ENCODE measurements at places on chromosomes 4 and X. TPM values are rescaled to one million over a fixed set of nuclear protein-coding genes. Genes with fewer than 3 reads are reported as not detected.

DNA sequence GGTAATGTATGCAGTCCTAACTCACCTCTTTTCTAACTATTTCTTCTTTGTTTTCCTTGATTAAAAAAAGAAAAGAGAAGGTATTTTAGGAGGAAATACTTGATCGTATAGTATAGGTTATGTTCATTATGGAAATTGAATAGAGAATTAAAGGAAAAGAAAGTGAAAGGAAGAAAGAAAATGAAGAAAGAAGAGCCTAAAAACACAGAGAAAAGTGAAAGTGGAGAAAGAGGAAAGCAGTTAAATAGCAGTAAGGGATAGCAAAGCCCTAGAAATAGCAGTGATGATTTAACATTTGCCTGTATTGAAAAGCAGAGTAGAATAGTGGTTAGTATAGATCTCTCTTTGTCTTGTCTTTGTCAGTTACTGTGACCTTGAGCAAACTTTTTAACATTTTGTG lies 37.0 kb downstream of the MRPL1 start:
- no peaks in the 10 kb centered on the region for H3K36me3 ChIP-seq
- DNase-seq, result no peak
- no peak overlapping the region for H3K27ac ChIP-seq
- no peak overlapping the region for H3K4me3 ChIP-seq
- H3K27me3 ChIP-seq, result no peaks in the 10 kb centered on the region
- peaks cover 5% of the 10 kb centered on the region for H3K4me1 ChIP-seq

- H3K4me1 ChIP-seq, result no peaks in the 10 kb centered on the region
- H3K27me3 ChIP-seq, result no peaks in the 10 kb centered on the region
- H3K36me3 ChIP-seq, result no peaks in the 10 kb centered on the region
- DNase-seq, result no peak
- no peak overlapping the region for H3K4me3 ChIP-seq
- no peak overlapping the region for H3K27ac ChIP-seq
Observed at GRCh38 chr4:20085156-20085555, 166.5 kb upstream of the SLIT2 start.

- H3K36me3 ChIP-seq, result no peaks in the 10 kb centered on the region
- no peaks in the 10 kb centered on the region for H3K4me1 ChIP-seq
- no peaks in the 10 kb centered on the region for H3K27me3 ChIP-seq
- H3K4me3 ChIP-seq, result no peak overlapping the region
Observed at GRCh38 chrX:125646195-125646594, 326.5 kb downstream of the TEX13C start.

PDGFRA gene
- 0.20 TPM for polyA plus RNA-seq

FHIP1A gene
- polyA plus RNA-seq, result 0.15 TPM
